ENCODE measurements at places on chromosomes 12 and 14. TPM values are rescaled to one million over a fixed set of nuclear protein-coding genes. Genes with fewer than 3 reads are reported as not detected.

GRCh38 chr14:101654051-101654450 is 92.8 kb downstream of the DIO3 start:
- no peak for DNase-seq

Gene COCH
- 43.7 TPM for polyA plus RNA-seq

GRCh38 chr14:89801136-89801535 is 153.4 kb downstream of the EFCAB11 start:
- DNase-seq: no peak

Gene RD3L
- not detected for polyA plus RNA-seq

- peak; percentile 25 for DNase-seq
These were observed 64.0 kb upstream of the RIN3 start for GRCh38 chr14:92449404-92450181.

GRCh38 chr12:75020068-75020557 is 189.5 kb downstream of the KCNC2 start:
- DNase-seq: no peak

- DNase-seq: peak; percentile 10
These were observed 12.4 kb downstream of the COPZ1 start for GRCh38 chr12:54337280-54337842.

GRCh38 chr12:101351682-101352081 is 55.9 kb downstream of the ARL1 start:
- no peak for DNase-seq

Gene SIX6
- 5.2 TPM for polyA plus RNA-seq

GRCh38 chr12:127192391-127192790 is 1074.6 kb upstream of the TMEM132C start:
- DNase-seq: no peak

DNA sequence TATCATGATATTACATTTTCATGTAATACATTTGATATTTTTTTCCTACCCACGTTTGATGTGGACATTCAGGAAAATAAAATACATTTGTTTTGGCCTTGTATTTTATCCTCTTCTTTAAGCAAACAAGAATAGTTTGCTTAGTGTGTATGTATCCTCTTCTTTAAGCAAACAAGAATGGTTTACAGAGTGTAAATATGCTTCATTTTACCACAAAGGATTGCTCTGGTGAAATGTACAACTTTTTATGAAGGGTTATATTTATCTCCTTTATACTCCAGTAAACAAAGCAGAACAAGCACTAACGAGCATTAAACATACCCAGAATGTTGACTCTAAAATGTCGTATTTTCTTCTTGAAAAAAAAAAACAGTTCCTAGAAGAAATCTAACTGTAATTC is 244.7 kb downstream of the KCNH5 start:
- DNase-seq: no peak

DNA sequence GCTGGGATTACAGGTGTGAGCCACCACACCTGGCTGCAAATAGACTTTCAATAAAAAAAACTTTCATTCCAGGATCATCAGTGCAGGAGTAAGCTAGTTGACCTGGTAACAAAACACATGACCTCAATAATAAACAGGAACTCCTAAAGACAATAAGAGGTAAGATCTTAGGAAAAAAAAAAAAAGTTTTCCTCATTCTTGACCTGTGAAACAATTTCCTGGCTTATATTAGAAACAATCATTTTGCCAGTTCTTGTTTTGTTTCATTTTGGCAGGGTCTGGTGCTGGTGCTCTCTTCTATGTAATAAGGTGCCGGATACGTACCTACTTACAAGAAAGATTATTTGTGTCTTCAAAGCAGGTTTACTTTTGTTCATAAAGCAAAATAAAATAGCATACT is 90.6 kb upstream of the AMN1 start:
- DNase-seq: no peak

Gene TBC1D30
- polyA plus RNA-seq: 12.0 TPM

DNA sequence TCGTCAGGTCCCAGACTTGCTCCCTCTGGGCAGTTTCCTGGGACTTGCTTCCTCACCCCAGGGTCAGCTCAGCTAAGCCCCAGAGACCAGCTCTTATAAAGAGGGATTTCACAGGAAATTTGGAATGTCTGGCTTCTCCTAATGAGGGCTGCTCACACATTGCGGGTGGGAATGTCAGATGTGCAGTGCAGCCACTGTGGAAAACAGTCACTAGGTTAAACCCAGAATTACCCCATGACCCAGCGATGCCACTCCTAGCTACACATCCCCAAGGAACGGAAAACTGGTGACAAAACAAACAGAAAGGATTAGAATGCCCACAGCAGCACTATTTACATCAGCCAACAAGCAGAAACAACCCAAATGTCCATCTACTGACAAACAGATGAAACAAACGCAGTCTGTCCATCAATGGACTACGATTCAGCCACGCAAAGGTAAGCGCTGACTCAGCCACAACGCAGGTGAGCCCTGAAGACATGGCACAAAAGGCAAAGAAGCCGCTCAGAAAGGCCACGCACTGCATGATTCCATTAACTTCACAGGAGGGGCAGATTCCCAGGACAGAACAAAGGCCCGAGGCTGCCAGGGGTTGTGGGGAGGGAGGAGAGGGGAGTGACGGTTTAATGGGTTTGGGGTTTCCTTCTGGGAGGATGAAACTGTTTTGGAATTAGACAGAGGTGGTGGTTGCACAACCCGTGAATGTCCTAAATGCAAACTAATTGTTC is 63.0 kb downstream of the NCOR2 start:
- DNase-seq: peak; percentile 42

- no peak for DNase-seq
These were observed 109.4 kb upstream of the NOS1 start for GRCh38 chr12:117470804-117471203.

DNA sequence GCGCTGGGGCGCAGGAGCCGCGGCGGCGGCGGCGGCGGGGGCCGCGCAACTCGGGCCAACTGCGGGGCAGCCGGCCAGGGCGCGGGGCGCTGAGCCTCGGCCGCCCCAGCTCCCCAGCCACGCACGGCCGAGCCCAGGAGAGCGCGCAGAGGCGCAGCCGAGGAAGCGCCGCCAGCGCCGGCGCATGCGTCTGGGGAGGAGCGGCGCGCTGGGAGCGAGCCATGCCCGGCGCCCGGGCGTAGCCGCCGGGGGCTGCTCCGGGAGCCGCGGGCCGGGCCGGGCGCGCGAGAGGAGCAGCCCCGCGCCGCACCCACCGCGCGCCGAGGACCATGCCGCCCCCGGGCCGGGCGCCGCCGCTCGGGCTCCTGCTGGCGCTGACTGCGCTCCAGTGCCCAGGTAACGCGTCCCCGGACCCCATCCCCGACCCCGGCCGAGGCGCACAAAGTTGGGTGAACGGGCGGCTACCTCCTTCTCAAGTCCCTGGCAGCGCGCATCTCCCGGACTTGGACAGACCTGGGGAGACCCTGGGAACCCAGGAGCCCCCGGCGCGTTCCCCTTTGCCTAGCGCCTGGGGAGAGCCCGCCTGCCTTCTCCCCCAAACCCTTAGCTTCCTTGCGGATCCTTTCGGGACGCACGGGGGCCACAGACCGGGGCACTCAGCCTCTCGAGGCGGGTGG is 121.4 kb downstream of the AACS start:
- DNase-seq: peak; percentile 37

Gene TSHR
- polyA plus RNA-seq: 0.31 TPM

DNA sequence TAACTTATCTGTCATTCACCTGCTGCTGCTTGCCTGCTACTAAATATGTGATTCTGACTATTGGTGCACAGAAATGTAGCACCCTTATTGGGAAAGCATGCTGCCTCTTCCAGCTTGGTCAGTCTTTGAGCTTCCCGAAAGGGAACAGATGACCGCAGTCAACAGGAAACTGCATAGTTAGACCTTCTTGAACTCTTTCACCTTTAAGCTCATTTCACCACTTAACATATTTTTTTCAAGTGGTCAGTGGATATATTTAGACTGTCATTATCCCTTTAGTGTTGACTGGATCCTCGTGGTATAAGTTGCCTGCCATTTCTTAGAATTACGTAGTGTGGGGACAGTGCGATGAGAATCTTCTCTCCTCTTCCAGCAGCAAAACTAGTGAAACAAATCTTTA is 224.9 kb downstream of the FBXL14 start:
- no peak for DNase-seq

Gene KRT86
- 0.34 TPM for polyA plus RNA-seq

Gene GUCY2C
- polyA plus RNA-seq: not detected

DNA sequence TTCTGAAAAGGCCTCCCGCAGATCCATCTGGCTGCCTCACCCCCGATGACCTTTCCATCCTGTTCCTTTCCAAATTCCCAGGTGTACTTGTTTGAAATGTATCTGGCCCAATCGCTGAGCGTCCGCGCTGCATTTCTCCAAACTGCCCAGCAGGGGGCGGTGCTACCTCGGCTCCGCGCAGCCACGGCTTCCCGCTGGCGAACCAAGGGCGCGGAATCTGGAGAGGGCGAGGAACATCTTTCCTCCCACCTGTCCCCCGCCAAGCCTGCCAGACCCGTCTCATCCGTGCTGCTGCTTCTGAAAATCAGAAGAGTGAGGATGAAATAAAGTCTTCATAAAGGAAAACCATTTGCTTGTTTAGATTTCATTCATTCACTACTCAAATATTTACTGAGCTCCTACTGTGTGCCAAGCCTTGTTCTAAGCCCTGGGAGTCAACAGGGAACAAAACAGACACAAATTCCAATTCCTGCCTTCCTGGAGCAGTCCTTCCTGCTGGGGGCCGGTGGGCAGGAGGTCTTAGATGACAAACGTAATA is 16.8 kb upstream of the MYL2 start:
- DNase-seq: peak; percentile 82

DNA sequence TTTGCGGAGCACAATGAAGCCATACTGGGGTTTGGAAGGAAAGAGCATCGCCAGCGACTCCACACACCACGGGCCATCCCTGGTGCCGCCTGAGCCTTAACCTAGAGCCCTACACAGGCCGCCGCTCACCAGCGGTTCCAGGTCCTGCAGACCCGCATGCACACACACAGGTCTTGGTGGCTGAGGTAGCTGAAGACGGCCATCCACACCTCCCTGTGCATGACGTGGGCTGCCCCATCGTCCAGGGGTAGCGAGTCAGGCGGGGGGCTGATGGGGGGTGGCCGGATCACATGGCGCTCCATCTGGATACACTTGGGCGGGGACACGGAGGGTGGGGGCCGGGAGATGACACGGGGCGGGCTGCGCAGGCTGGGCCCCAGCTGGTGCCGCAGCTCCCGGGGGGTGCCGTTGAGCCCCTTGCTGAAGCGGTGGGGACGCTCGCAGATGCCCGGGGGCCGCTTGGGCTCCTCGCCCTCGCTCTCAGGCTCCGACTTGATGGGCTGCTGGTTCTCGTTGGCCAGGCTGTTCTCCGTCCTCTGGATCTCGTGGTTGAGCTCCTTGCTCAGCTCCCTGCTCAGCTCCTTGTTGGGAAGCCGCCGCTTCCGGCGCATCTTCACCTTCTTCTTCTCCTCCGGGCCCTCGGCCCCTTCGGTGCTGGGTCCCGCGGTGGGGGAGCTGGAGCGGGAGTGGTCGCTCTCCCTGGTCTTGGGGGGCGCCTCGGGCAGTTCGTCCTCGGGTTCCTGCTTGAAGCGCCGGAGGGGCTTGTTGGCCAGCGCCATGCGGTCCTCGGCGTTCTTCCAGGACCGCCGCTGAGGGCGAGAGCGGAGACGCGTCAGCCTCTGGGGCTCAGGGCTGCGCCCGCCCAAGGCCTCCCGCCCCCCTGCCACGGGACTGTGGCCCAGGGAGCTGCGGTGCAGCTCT is 42.4 kb downstream of the RNF34 start:
- DNase-seq: no peak

Gene ACOT4
- 2.4 TPM for polyA plus RNA-seq

Gene COL2A1
- polyA plus RNA-seq: 1.7 TPM

DNA sequence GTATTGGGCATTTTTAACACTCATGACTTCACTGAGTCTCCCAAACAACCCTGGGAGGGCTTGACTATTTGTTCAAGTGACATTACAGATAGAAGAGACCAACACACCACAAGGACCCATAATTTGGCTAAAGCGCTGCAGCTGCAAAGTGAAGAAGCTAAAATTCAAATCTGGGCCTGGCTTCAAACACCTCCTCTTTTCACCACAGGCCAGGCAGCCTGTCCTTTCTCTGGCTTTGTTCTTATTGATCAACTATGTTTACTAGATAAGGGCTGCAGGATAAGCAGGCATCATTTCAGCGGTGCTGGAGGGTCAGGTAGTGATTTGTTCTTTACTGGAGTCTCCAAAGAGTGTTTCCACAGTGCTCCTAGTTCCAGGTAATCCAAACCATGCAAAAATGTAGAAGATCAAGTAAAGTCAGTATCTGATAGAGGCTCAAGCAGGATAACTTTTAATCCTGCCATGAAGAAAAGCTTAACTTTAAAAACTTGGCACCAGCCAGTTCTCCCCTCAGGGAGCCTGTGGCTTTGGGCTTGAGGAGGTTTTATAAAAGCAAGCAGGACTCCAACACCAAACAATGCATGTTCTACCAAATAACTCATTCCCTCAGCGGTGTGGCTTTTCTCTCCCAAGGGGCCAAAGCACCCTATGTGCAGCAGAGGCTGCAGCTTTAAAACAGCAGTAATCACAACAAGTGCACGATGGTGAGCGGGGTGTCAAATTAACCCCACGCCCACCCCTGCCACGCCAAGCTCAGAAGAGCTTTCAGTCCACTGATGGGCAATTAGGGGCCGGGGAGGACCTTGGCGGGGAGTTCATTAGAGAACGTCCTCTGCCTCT is 16.8 kb downstream of the CLMN start:
- no peak for DNase-seq

Gene GALNT16
- 16.2 TPM for polyA plus RNA-seq

Gene MUCL1
- polyA plus RNA-seq: not detected

GRCh38 chr14:64944041-64944440 is 1.5 kb upstream of the GPX2 start:
- peak; percentile 33 for DNase-seq

GRCh38 chr14:67050896-67051295 is 138.3 kb upstream of the GARIN2 start:
- no peak for DNase-seq

DNA sequence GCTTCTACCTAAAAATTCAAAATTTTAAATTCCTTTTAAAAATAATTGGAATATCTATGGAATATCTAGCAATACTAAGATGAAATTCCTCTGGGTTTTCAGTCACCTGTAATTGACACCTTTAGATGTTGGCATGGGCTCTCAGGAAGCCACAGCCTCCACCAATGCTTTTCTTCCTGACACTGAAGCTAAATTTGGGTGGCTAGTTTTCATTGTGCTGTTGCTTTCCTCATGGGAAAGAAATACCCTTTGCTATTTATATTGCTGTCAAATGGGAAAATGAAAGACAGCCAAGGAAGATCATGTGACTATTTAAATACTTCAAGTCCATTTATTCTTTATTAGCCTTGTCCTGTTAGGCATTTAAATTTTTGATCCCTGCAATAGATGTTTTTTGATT is 313.0 kb downstream of the NAV3 start:
- no peak for DNase-seq

DNA sequence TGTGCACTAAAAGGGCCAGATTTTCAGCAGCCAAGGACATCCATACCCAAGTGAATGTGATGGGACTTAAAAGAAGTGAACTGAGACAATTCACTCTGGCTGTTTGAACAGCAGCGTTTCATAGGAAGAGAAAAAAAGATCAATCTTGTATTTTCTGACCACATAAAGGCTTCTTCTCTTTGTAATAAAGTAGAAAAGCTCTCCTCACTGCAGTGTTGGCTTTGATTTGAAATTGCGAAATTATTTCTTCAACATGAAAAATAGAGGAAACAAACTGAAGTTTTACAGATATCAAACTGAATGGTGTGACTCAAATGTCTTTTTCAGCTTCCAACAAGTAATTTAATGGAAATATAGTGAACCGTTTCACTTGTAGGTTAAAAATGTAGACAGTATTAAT is 11.3 kb upstream of the KCNMB4 start:
- DNase-seq: no peak
